ENCODE measurements at places on chromosomes 11 and 22.

- DNase-seq, result no peak
Observed at GRCh38 chr11:93717501-93717900, 23.8 kb downstream of the TAF1D start.

GRCh38 chr11:62882431-62882749 is 1.7 kb downstream of the SLC3A2 start:
- DNase-seq, result no peak

GRCh38 chr11:76244316-76244851 is 38.1 kb upstream of the WNT11 start:
- no peak for DNase-seq

DNA sequence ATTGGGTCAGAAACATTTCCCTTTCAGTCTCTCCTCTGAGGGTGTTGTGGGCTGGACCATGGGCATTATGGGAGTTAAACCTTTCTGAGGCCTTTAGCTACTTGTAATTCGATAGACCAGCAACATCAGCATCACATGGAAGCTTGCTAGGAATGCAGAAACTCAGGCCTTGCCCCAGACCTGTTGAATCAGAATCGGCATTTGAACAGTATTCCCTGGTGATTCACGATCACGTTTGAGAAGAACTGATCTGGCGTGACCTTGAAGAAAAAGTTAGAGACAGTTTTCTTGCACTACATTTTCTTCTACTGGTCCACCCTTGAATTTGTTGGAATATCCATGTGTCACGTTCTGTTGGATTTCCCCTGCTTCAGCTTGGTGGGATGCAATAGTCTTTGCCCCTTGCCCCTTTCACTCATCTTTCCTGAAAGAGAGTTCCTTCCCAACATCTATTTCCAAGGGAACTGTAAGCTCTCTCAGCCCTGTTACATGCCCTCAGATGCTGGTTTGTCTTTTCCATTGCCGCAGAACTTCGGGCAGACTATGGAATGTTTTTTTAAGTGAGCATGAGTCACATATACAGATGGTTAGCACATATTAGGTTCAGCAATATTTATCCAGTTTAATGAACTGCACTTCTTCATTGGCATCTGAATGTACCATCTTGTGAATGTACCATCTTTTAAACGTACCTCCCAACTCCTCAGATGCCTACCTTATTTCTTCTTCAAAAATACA is 23.9 kb downstream of the EHF start:
- no peak for DNase-seq

DNA sequence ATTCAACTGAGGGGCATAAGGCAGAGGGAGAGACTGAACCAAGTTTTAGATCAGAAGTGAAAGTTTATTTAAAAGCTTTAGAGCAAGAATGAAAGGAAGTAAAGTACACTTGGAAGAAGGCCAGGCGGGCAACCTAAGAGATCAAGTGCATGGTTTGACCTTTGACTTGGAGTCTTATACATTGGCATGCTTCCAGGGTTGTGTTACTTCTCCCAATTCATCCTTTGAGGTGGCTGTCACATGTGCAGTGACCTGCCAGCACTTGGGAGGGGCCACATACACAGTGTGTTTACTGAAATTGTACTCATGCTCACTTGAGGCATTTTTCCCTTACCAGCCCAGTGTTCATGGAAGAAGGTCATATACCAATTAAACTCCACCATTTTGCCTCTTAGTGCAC is 30.4 kb downstream of the CYP2R1 start:
- no peak for DNase-seq

DNA sequence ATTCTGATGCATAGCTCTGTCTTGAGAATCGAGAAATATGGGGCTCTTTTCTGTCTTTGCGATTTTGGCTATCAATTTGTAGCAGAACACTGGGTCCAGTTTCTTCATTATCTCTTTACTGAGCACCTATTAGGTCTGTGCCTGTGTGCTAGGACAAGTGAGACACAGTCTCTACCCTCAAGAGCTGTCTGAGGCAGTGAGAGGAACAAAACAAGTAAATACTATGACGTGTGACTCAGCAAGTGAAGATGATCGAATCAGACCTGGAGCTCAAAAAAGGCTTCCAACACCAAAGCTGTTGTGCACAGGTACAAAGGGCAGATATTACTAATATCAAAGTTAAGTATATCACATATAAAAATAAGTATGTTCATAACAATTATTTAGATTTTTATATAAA is 52.4 kb downstream of the LGR4 start:
- no peak for DNase-seq

DNA sequence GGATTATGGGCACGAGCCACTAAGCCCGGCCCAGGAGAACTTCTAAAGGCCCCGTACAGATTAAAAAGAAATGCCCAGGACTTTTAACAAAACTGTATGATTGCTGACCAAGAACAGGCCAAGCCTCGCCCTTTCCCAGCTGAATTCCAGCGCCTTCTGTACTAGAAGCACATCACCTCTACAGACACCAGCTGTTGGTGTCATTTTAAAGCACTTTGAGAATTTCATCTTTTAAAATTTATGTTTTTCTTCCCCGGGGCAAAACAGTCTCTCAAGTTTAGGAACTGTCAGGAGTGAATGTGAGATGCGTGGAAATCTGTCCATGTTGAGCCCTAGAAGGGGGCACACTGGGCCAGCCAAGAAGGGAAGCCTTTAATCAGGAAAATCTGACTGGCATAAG is 362.4 kb downstream of the LARGE1 start:
- no peak for DNase-seq

GRCh38 chr22:48960980-48961660 is 866.6 kb downstream of the BRD1 start:
- no peak for DNase-seq

DNA sequence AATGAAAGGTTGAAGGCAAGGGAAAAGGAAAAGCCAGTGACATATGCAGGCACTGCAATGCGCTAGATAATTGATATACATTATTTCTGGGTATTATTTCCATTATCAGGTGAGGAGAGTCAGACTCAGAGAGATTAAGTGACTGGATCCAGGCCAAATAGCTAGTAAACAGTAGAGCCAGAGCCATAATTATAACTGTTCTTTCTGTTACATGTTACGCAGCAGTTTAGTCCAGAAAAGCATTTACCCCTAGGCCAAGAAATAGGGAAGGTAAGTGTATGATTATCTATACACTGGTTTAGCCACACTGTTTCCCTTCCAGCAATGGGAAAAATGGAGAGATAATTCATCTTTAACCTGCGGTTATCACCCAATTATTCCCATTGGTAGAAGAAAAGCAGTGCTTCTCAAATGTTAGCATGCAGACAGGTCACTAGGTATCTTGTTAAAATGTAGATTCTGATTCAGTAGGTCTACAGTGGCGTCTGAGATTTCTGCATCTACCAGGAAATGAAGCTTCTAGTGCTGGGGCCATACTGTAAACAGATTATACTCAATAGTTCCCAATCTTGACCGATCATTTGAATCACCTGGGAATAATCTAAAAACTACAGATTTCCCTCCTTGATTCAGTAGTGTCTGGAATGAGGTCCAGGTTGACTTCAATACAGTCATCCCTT is 69.4 kb downstream of the RBFOX2 start:
- no peak for DNase-seq

DNA sequence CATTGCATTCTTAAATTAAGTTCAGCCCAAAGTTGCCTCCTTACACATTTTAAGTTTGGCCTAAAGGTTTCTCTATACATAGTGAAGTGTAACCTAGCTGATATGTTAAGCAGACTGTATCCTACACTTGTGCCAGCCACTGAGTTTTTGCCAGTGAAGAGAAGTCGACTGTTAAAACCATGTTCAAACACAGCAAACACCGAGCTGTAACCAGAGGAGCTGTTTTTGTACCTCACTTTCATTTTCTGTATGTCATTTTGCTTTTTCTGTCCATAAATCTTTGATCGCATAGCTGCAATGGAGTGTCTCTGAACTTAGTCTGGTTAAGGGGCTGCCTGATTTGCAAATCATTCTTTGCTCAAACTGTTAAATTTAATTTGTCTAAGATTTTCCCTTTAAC is 403.7 kb downstream of the LUZP2 start:
- no peak for DNase-seq

DNA sequence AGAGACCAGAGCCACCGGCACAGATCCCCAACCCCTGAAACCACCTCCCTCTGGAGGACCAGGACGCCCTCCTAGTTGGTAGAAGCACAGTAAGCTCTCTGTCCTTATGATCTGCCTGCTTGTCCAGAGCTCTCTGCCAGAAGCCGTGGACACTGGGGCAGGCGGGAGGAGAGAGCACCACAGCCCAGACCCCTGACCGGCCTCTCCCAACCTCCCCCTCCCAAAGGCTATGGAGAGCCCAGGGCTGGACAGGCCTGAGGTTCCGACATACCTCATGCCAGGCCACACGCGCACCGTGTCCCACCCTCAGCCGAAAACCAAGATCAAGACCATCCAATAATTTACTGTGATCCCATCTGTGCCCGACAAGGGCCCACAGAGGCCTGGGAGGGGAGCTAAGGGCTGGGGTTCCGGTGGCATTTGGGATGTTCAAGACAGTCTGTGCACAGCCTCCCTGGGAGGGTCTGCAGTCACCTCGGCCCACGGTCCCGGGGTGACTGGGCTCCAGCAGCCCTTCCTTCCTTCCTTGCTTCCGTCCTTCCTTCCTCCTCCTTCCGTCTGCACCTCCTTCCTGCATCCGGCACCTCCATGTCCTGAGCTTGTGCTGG is 3.4 kb downstream of the HRAS start:
- no peak for DNase-seq

GRCh38 chr22:36166518-36167220 is 6.1 kb upstream of the APOL3 start:
- DNase-seq, result no peak

DNA sequence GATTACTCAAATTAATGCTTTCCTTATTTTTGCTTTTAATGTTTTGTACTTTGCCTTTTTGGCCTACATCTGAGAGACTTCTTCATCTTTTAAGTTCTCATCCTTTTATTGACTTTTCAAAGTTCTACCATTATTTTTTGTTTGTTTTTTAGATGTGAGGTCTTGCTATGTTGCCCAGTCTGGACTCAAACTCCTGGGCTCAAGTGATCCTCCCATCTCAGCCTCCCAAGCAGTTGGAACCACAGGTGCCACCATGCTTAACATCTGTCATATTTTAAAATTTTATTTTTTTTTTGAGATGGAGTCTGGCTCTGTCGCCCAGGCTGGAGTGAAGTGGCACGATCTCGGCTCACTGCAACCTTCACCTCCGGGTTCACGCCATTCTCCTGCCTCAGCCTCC is 57.8 kb downstream of the PPP6R2 start:
- DNase-seq, result no peak

GRCh38 chr11:953512-953911 is 27.8 kb downstream of the AP2A2 start:
- DNase-seq, result no peak

DNA sequence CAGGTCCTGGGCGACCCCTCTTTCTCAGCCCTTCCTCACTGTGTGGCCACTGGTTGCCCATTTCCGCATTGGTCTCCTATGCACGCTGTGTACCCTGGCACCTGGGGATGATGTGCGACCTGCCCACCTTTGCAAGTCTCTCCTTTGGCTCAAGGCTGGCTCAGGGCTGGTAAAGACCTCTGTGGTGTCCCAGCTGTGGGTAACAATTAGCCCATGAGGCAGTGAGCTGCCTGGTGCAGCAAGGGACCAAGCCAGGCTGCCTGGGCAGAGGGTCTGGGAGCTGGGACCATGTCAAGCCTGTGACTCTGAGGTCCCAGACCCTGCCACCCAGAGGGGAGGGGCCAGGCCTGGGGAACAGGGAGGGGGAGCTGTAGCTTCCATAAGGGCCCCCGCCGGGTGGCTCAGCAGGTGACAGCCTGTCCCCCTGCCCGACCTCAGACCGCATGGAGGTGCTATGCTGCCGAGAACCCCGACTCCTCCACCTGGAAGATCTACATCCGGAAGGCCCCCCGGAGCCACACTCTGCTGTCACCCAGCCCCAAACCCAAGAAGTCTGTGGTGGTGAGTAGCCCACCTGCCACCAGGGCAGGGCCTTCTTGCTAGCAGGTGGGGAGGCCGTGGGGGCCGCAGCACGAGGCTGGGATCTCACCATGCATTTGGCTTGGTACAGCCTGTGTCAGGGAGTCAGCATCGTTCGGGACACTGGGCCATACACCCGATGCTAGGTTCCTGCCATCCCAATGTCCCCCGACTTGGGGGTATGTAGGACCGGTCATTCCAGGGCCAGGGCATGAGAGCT is 112.5 kb downstream of the KCNQ1OT1 start:
- DNase-seq, result no peak

DNA sequence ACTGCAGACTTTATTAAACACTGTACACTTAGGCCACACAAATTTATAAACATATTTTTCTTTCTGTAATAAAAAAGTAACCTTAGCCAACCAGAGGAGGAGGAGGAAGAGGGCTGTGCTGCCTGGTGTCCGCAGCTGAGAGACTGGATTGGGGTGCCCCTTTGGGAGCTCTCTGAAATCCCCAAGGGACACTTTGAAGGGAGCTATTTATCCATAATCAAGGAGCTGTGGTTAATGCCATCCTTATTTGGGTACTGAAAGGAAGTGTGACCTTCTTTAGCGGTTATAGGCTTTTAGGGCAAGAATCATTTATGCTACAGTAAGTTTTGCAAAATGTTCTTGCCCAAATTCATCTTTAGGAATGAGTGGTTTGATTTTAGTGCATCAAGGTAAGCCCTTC is 125.8 kb downstream of the RASSF10 start:
- no peak for DNase-seq
